ENCODE measurements at places on chromosomes 3 and 15.

DNA sequence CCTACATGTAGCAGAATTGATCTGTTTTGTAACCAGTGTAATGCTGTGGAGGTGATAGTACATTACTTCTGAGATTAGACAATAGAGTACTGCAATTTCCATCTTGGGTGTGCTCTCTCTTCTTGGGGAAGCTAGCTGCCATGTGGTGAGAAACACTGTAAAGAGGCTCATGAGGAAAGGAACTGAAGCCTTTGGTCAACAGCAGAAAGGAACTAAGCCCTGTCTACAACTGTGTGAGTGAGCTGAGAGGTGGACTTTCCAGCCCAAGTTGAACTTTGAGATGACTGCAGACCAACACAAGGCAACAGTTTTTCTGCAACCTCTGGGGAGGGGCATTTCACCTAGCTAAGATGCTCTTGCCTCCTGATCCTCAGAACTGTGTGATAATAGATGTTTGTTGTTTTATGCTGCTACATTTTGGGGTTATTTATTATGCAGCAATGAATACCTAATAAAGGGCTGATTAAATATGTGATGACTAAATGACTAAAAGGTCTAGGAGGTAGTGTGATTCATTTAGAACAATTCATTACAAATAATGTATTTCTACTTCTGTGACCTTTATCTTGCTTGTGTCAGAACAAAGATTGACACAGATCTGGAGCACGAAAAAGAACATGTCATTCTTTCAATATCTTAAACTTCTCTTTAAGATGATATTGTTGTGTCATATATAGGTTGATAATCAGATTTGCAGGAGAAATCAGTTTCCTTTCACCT is 121.6 kb upstream of the THRB start:
- DNase-seq: no peak
- H3K27ac ChIP-seq: no peak overlapping the region
- H3K4me3 ChIP-seq: no peak overlapping the region
- H3K36me3 ChIP-seq: no peaks in the 10 kb centered on the region
- H3K4me1 ChIP-seq: no peaks in the 10 kb centered on the region

DNA sequence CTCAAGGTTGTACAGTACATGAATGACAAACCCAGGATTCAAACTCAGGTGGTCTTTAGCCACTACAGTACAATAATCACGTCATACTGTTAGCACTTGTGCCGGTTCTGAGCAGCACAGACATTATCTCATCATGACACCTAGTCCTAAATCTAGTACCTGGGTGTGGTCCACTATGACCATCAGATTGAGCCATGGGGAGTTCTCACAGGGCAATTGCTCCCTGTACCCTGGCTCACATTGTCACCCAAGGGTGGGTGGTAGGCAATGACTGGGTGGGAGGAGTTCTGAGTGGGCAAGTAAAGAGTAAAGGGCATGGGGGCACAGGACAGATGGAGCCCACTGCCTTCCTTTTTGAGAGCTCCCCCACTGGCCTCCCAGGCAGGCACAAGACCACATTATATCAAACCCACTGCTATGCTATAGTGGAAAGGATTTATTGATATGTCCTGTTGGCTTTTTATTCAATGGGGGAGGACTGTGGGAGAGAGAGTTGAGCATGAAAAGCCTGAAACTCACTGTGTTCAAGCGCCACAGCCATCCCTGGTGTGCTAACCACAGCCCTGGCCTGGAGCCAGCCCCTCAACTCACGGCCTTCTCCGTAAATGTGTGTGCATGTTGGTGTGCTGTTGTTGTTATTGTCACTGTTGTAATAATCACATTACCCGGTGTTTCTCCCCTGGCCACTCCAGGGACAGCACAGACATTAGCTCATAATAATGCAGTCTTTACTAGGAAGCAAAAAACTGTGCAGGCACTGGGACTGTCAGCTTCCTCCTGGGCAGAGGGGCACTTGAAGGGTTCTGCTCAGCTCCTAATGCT is 27.3 kb downstream of the ADCY5 start:
- H3K27me3 ChIP-seq: peaks cover 16% of the 10 kb centered on the region
- H3K36me3 ChIP-seq: no peaks in the 10 kb centered on the region
- H3K4me3 ChIP-seq: no peak overlapping the region
- H3K4me1 ChIP-seq: no peaks in the 10 kb centered on the region
- no peak overlapping the region for H3K27ac ChIP-seq

DNA sequence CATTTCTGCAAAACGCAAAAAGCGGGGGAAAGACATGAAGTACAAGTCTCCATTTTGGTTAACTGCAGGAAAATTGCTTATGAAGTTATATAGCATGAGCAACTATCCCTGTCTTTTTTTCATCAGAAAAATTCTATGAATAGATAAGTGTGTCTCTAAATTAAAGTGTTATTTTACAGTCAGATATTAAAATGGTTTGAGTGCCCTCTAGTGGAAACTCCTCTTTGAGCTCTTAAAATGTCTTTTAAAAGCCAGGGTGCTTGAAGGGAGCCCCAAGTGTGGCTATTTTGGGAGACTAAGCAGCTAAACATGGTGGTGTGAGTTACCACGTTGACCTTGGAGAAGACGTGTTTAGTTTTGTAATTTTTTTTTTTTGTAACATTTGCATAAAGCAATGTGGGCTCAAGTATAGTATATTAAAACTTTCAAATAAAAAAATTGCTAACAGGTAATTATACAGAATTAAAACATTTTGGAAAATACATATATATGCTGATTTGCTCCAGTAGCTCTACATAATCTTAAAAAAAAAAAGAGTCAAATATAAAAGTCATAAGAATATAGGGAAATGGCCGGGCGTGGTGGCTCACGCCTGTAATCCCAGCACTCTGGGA is 77.2 kb downstream of the PPP2R3A start:
- H3K27ac ChIP-seq: no peak overlapping the region
- H3K4me1 ChIP-seq: no peaks in the 10 kb centered on the region
- H3K4me3 ChIP-seq: no peak overlapping the region
- peak; percentile 79 for DNase-seq

- H3K27me3 ChIP-seq: no peaks in the 10 kb centered on the region
- no peaks in the 10 kb centered on the region for H3K4me1 ChIP-seq
- H3K4me3 ChIP-seq: no peak overlapping the region
- no peak for DNase-seq
Observed at GRCh38 chr15:25052191-25052999, 97.6 kb downstream of the SNRPN start.

DNA sequence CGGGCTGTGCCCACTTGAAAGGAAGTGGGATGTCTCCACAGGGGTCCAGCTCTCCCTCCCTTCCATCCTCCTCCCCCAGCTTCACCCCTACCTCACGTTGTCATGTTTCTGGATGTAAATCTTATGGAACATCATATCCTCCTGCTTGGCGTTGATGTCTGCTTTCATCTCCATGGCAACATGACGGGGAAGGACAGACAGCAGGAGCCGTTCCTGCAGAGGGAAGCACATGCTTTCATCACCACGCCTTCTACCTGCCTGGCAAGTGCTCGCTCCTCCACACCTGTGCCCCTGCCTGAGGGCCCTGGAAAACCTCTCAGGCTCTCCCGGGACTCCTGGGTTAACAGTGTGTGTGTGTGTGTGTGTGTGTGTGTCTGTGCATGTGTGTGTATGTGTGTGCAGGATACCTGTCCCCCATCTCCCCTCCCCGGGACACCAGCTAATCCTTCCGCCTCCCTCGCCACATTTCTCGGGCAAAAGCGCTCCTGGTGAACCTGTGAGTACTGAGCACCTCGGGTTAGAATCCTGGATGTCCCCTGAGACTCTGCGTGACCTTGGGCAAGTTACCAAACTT is 101.1 kb downstream of the ADCY5 start:
- no peaks in the 10 kb centered on the region for H3K4me1 ChIP-seq
- no peak for DNase-seq
- no peak overlapping the region for H3K27ac ChIP-seq
- H3K36me3 ChIP-seq: no peaks in the 10 kb centered on the region
- peaks cover 21% of the 10 kb centered on the region for H3K27me3 ChIP-seq

- no peaks in the 10 kb centered on the region for H3K4me1 ChIP-seq
- no peak for DNase-seq
- H3K27ac ChIP-seq: no peak overlapping the region
Observed at GRCh38 chr3:120017692-120018091, 76.6 kb downstream of the GSK3B start.

GRCh38 chr3:184169896-184170875 is 4.5 kb upstream of the AP2M1 start:
- H3K27ac ChIP-seq: no peak overlapping the region
- no peak for DNase-seq
- H3K27me3 ChIP-seq: no peaks in the 10 kb centered on the region
- peaks cover 4% of the 10 kb centered on the region for H3K4me1 ChIP-seq

- no peak overlapping the region for H3K4me3 ChIP-seq
- H3K27ac ChIP-seq: no peak overlapping the region
- H3K4me1 ChIP-seq: peaks cover 23% of the 10 kb centered on the region
- no peaks in the 10 kb centered on the region for H3K27me3 ChIP-seq
- no peaks in the 10 kb centered on the region for H3K36me3 ChIP-seq
Observed at GRCh38 chr15:59303633-59304032, 69.0 kb downstream of the MYO1E start.

DNA sequence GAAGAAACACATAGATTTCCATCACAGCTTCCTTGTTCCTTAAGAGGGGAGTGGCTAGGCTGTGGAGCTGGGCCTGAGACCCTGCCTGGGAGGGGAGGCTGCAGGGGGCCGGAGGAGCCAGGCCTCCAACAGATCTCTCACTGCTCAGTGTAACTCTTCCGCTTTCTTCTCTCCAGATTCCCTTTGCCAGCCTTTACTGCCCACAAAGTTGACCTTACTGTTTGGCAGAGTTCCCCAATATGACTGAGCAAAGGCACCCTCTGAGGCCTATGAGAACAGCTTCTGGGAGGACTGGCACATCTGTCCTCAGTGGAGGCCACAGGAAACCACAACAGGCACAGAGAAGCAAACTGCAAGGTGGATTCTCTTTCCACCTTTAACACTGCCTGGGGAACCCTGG is 38.1 kb downstream of the SLCO2A1 start:
- peaks cover 7% of the 10 kb centered on the region for H3K27me3 ChIP-seq
- H3K36me3 ChIP-seq: no peaks in the 10 kb centered on the region
- no peak overlapping the region for H3K27ac ChIP-seq
- no peak overlapping the region for H3K4me3 ChIP-seq

GRCh38 chr3:48016301-48016973 is at the start of gene MAP4:
Gene MAP4, minus strand, starts transcription at chr3:48016416. Its CDS starts 17,556 bp downstream, at chr3:47998860.
- H3K27me3 ChIP-seq: no peaks in the 10 kb centered on the region
- no peak within 1 kb of the TSS for H3K4me3 ChIP-seq
- no peak within 1 kb of the TSS for H3K27ac ChIP-seq
- DNase-seq: peak; percentile 40
- H3K36me3 ChIP-seq: peaks cover 3% of the 10 kb centered on the region

GRCh38 chr3:23749609-23750008 is 56.1 kb upstream of the UBE2E1 start:
- H3K4me1 ChIP-seq: peaks cover 2% of the 10 kb centered on the region
- DNase-seq: no peak
- no peak overlapping the region for H3K4me3 ChIP-seq
- H3K27ac ChIP-seq: no peak overlapping the region
- no peaks in the 10 kb centered on the region for H3K36me3 ChIP-seq
- no peaks in the 10 kb centered on the region for H3K27me3 ChIP-seq

- no peak overlapping the region for H3K27ac ChIP-seq
- DNase-seq: no peak
- H3K4me3 ChIP-seq: no peak overlapping the region
Observed at GRCh38 chr3:44981751-44982150, 5.7 kb downstream of the EXOSC7 start.

- H3K36me3 ChIP-seq: no peaks in the 10 kb centered on the region
- no peaks in the 10 kb centered on the region for H3K27me3 ChIP-seq
- H3K4me1 ChIP-seq: no peaks in the 10 kb centered on the region
Observed at GRCh38 chr15:38945551-38946298, 381.1 kb upstream of the RASGRP1 start.

GRCh38 chr3:59692117-59692516 is 642.3 kb upstream of the CFAP20DC start:
- no peak overlapping the region for H3K4me3 ChIP-seq
- H3K27me3 ChIP-seq: no peaks in the 10 kb centered on the region
- DNase-seq: no peak
- H3K27ac ChIP-seq: no peak overlapping the region
- no peaks in the 10 kb centered on the region for H3K36me3 ChIP-seq

GRCh38 chr15:49174902-49175301 is 4.9 kb downstream of the GALK2 start:
- no peak overlapping the region for H3K4me3 ChIP-seq
- no peak for DNase-seq
- H3K36me3 ChIP-seq: no peaks in the 10 kb centered on the region
- H3K27me3 ChIP-seq: no peaks in the 10 kb centered on the region

- H3K27ac ChIP-seq: no peak overlapping the region
- H3K27me3 ChIP-seq: peaks cover 3% of the 10 kb centered on the region
- no peaks in the 10 kb centered on the region for H3K36me3 ChIP-seq
- DNase-seq: no peak
- no peaks in the 10 kb centered on the region for H3K4me1 ChIP-seq
Observed at GRCh38 chr3:133447750-133448477, 48.1 kb downstream of the BFSP2 start.

DNA sequence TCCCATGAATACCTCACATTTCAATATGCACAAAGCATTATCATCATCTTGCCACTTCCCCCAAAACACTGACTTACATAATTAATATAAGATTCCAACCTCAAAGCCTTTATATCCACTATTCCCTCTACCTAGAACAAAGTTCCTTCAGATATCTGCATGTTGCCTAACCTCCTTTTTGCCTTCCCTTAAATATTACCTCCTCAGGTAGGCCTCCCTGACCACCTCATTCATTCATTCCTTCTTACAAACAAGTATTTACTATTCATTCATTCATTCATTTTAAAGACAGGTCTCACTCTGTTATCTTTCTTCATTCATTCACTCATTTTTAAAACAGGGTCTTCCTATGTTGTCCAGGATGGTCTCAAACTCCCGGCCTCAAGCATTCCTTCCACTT is 18.6 kb downstream of the DYNC1LI1 start:
- H3K36me3 ChIP-seq: no peaks in the 10 kb centered on the region
- no peak for DNase-seq
- H3K27me3 ChIP-seq: no peaks in the 10 kb centered on the region
- H3K4me3 ChIP-seq: no peak overlapping the region
- no peaks in the 10 kb centered on the region for H3K4me1 ChIP-seq

DNA sequence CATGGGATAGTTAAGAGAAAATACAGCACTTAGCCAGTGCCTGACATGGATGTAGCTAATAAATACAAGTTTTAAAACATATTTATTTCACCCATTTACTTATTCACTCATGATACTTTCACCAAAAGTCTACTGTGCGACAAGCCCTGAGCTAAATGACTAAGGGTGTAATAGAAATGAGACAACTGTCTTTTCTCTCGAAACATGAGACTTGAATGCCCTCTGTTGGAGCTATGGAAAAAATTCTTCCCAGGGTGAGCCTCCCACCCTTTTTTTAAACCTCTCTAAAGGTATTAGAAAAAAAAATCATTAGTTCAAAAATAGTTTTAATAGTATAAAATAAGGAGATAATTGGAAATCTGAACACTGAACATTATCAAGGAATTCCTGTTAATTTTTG is 24.3 kb upstream of the RPL14 start:
- H3K27ac ChIP-seq: no peak overlapping the region
- no peaks in the 10 kb centered on the region for H3K4me1 ChIP-seq
- no peaks in the 10 kb centered on the region for H3K36me3 ChIP-seq
- H3K4me3 ChIP-seq: no peak overlapping the region
- H3K27me3 ChIP-seq: no peaks in the 10 kb centered on the region

Measured in fibroblast of lung (primary cell).